ENCODE measurements at places on chromosomes 12 and 14.

DNA sequence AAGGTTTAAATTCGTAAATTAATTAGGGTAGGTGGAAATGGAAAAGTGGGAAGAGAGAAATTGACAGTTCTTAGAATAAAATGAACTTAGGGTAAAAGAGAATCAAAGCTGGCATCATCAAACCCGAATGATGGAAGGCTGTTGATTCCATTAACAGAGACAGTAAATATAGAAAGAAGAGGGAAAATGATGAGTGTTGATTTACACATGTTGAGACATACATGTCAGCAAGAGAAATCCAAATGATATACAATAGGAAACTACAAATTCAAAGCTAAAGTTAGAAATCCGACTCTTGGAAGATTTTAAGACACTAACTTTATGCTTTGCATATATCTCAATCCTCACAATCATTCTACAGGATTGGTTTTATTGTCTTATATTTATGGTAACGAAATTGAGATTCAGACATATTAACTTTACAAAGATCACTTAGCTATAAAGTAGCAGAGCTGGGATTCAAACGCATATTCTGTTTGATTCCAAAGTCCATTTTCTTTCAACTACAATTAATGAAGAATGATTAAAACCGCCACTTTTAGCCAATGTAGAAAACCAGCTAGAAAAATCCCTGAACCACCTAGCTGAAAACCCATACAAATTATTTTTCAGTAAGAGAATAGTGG is 30.2 kb downstream of the LIMA1 start:
- DNase-seq = no peak

- DNase-seq = no peak
These were observed 239.2 kb upstream of the CPNE8 start for GRCh38 chr12:39144613-39145061.

- DNase-seq = no peak
These were observed 192.6 kb upstream of the BCL2L14 start for GRCh38 chr12:11877869-11878780.

DNA sequence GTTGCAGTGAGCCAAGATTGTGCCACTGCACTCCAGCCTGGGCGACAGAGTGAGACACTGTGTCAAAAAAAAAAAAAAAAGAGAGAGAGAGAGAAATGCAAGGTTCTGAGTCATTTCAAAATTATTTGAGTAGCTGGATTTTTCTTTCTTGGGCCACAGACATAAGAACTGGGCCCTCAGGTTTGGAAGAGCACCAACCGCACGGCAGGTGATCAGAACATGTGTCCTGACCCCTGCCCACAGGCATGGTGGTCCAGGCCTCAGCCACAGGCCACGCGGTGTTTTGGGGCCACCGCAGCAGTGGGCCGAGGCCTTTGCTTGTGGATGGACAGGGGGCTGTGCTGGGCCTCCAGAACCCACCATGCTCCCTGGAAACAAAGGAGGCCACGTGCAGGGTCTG is 126.7 kb downstream of the CALM1 start:
- no peak for DNase-seq

DNA sequence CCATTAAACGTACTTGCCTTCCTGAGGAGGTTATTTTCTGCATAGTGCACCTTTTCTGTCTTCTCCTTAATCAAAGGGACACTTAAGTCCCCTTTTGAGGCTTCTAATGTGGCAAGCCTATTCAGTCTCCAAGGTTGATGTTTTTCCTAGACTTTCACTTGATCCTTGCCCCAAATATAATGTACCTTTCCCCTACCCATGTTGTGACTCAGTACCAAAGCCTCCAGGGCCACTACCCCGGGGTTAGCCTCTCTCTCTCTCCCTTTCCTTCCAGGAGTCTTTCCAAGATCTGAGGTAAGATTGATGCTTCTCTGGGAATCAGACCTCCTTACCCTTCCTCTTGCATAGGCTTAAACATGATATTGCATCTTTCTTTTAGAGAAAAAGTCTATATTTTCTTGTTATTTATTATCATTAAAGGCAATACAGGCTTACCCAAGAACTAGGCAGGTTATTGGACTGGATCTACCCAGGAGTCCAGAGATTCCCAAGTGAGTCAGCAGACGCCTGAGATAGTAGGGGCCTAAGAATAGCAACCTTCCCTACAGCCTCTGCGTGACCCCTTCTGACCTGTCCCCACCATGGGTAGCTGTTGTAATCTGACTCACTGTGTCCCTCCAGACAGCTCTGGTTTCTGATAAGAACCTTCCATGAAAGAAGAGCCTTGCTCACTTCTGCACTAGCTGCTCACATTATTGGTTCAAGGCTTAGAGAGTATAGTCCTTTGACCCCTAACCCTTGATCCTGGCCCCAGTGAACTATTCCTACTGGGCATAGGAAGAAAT is 172.9 kb downstream of the ZFP36L1 start:
- peak; percentile 44 for DNase-seq

- DNase-seq = peak; percentile 90
These were observed 1.6 kb downstream of the CTDSP2 start for GRCh38 chr12:57844709-57845477.

DNA sequence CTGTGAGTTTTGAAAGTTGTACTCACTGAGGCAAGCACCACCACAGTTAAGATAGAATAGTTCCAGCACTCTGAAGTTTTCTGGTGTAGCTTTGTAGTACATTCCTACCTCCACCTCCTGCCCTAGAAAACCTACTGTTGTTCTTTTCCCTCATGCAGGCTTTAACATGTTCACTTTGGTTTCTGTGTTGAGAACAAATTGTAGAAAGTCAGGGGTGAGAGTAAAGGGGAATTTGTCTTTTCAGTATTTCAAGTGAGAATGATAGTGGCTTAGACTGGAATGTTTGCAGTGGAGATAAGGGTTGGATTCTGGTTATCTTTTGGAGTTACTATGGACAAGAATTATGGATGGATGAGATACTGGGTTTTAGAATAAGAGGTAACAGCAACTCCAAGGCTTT is 67.2 kb downstream of the AEBP2 start:
- no peak for DNase-seq

DNA sequence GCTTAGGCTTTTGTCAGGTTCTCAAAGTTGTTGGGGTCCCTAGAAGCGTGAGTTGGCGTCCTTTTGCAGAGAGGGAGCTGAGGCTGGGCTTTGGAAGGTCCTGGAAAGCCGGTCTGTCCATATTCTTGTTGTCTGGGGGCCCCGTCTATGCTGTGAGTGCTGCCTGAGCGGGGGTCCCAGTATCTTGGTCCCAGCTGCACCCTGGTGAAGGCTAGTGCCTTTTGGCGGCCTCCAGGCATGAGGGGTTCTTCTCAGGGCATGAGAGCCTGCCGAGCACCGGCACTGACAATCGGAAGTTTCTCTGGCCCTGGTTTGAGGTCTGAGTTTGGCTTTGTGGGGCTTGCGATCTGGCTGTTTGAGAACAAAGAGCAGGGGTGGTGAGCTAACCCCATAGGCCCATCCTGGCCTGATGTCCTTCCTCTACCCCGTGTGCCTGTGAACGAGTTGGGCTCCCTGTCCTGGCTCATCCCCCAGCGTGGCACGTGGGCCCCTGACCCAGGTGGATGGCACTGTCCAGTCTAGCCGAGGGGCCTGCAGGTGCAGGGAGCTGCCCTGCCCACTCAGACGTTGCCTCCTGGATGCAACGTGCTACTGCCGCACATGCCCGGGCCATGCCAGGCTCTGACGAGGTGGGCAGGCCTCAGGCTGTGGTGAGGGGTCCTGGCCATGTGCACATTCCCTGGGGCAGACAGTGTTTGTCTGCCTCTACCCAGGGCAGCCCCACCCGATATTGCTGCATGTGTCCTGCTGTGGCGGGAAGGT is 3.9 kb downstream of the CEP170B start:
- no peak for DNase-seq

GRCh38 chr14:75711105-75711795 is 50.2 kb downstream of the TTLL5 start:
- DNase-seq = no peak

- no peak for DNase-seq
These were observed 23.5 kb downstream of the KTN1 start for GRCh38 chr14:55603401-55603953.
